Effector CD4-positive, alpha-beta T cell (primary cell): ENCODE measurements at places on chromosomes 16 and 17.

DNA sequence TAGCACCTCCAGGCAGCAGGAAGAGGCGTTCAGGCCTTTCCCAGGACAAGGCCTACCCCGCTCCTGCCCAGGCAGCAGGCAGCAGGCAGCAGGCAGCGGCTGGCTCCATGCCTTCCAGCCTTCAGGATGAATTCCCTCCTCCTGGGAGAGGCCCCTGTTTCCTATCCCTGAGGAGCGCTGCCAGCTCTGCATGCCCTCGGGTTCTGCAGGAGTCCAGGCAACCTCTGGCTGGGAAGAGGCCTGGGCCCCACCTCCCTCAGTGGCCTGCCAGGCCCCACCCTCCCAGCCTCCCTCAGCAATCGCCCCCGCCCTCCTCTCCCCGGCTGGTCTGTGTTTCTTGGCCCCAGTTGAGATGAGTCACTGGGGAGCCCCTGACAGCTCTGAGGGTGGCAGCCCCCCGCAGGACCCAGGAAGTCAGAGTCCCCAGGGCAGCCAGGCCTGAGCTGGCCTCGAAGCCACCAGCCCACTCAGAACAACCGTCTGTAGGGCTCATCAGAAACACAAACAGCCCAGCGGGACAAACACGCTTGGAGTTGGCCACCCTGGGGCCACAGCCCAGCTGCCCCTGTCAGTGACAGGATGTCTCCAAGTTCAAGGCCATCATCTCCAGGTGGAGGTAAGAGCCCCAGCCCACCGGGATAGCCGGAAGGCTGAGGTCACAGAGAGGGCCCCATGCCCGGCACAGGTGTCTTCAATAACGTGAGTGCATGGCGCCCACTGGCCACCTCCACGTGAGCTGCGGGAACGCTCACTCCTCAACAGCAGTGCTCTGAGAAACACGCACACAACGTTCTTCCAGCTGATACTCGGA, 39.5 kb upstream of the CIBAR2 start:
- DNase-seq: no peak

- DNase-seq: no peak
Measured at GRCh38 chr17:68133346-68134045, 98.0 kb downstream of the KPNA2 start.

DNA sequence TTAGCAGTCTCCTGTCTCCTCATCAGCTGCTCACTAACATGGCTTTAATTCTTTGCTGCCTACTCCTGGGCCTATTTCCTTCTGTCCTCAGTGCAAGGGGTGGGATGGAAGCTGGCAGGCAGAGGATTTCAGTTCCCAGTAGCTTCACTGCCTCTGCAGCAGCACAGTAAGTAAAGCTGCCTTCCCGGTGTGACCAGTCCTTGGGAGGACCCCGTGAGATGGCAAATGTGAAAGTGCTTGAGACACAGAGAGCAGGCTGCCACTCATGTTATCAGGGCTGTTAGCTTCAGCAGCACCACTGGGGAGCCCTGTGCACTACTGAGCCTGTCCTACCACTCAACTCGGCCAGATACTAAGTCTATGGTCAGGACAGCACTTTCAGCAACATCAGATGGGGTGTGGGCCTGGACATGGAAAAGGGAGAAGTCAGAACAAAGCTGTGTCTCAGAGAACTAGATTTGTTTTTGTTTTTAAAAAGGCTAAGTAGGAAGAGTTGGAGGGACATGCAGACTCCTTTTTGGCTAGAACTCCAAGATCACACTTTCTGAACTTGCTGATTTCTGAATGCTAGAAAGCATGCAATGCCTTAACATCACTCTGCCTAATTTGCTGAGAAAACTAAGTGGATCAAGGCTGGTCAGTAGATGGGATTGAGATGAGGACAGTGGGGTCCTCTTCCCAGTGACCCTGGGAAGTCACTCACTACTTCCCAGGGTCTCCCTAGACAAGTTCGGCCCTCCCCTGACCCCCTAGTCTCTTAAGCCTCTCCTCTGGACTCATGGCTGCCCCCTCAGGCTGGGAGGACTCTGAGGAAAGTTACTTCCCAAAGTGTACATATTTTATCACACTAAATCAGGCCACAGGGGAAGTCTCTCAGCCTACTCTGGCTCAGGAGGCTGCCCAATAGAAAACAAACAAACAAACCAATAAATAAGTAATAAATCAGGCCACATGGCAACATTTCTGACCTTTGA, 1.1 kb downstream of the ACSF2 start:
- no peak for DNase-seq

DNA sequence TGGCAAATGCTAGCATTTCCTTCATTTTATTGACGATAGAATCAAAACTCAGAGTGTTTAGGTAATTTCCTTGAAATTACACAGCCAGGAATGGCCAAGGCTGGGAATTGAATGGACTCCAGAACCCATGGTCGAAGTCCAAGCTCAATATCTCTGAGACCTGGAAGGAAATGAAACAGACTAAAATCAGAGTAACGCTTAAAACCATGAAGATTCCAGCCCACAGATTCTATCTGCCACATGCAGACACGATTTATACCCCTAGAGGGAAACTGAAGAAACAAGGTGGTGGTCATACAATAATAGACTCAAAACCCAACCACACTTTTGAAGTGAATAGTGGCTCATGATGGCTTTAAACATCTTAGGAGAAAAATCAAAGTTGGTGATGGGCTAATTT, 95.6 kb downstream of the PRKCA start:
- no peak for DNase-seq

- DNase-seq: no peak
Measured at GRCh38 chr17:50832267-50832863, 3.0 kb upstream of the WFIKKN2 start.
